ENCODE measurements at places on chromosomes 11 and 22.
A peak's percentile ranks its signal among the peaks of the same experiment; 100 is the strongest.

DNA sequence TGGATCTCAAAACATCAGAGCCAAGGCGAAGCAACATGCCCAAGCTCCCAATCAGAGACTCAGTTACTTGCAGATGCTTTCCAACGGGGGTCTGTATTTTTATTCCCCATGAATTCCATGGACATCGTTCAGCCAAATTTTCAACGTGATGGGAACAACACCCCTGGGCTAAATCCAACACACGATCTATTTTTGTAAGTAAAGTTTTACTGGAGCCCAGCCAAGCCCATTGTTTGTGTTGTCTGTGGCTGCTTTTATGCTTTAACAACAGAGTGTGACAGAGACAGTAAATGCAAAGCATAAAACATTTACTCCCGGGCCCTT lies 33.7 kb downstream of the SLC5A1 start:
- no peak for DNase-seq

GRCh38 chr11:107699371-107700285 lies 12.2 kb downstream of the SLN start:
- no peak for DNase-seq

DNA sequence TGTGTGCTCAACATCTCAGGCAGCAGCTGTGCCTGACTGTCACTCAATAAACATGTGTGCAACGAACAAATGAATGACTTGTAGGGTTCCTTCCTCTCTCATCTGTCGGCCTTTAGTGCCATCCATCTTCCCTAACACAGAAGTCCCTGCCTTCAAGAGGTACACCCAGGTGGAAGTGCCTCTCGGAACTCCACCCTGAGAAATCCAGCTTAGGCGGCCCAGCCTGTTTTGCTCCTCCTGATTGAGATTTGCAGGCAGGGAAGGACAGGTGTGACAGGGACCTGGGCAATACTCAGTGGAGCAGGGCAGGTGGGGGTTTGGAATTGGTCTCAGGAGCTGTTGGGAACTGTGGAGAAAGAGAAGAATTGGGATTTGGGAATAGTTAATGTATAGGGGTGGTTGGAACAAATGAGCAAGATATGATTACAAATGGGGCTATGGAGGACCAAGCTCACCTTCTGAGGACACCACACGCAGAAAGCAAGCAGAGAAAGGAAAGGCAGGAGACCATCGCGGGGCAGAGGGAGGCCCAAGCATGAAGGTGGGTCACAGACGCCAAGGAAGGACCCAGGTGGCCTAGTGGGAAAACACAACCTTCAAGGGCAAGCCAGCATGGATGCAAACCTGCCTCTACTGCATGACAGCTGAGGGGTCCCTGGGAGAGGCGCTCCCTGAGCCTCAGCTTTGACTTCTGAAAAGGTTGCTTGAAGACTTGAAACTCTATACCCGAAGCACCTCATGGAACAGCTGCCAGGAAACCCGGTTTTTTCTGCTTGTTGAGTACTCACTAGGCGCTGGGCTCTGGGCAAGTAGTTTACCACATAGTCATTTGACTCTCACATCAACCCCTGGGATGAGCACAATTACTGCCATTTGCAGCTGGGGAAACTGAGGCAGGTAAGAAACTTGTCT lies 40.9 kb upstream of the ANO1 start:
- DNase-seq: no peak

GRCh38 chr11:33689501-33689900 lies 11.1 kb downstream of the C11orf91 start:
- no peak for DNase-seq

DNA sequence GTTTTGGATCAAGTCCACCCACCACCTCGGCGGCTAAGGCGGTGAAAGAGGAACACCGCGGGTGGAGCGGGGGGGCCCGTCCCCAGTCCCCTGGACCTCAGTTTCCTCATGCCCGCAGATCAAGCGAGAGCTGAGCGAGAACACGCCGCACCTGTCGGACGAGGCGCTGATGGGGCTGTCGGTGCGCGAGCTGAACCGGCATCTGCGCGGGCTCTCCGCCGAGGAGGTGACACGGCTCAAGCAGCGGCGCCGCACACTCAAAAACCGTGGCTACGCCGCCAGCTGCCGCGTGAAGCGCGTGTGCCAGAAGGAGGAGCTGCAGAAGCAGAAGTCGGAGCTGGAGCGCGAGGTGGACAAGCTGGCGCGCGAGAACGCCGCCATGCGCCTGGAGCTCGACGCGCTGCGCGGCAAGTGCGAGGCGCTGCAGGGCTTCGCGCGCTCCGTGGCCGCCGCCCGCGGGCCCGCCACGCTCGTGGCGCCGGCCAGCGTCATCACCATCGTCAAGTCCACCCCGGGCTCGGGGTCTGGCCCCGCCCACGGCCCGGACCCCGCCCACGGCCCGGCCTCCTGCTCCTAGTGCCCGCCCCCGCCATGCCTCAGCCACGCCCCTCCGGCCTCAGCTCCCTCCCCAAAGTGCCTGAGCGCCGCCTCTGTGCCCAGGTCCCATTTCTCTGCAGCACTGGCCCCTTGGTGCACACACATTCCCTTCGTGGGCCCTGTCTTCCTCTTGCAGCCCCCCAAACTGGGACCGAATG lies 12.7 kb downstream of the MAFF start:
- DNase-seq: peak; percentile 89

DNA sequence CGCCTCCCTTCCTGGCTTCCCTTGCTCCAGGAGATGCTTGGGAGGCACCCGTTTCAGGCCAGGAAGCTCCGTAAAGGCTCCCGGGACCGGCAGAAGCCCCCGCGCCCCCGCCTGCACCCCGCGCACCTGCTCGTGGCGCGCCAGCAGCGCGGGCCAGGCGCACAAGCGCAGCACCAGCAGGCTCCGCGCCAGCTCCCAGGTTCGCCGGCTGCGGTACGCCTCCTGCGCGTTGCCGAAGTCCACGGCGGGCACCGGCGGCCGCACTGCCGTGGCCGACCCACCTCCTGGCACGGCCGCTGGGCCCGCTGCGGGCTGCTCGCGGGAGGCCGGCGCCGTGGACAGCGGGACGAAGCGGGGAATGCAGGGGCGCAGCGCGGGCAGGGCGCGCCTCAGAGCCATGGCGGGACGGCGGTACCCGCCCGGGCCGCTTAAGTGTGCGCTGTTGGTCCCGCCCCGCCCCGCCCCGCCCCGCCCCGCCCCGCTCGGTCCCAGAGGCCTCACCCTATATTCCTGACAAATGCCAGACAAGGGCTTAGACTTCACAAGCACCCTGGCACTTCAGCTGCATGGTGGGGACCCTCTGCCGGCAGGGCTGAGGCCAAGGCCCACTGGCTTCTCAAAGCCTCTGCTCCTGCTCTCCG lies at the start of gene PRODH:
PRODH (minus strand) TSS at position 405 of the 641 bp plus-strand sequence; CDS start at position 399, 6 bp downstream.
- no peak for DNase-seq

- no peak for DNase-seq
Measured at GRCh38 chr11:71986131-71986530, 12.6 kb upstream of the IL18BP start.

DNA sequence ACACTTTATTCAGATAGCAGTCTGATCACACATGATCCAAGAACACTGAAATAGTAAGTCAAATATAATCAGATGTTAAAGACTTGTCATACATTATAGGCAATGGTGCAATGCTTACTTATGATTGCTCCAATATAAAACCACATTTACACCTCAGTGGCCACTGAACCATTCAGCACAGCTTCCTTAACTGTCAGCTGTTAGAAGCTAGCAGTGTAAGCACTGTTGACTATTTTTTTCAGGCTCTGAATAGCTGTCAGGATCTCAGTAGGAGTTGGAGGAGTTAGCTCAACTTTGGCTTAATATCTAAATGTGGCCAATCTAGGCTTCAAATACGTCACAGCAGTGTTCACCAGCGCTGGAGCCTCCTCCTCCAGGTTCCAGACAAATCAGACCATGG lies 36.6 kb downstream of the METTL15 start:
- DNase-seq: no peak

GRCh38 chr22:33869946-33870345 lies 50.3 kb downstream of the LARGE1 start:
- no peak for DNase-seq

DNA sequence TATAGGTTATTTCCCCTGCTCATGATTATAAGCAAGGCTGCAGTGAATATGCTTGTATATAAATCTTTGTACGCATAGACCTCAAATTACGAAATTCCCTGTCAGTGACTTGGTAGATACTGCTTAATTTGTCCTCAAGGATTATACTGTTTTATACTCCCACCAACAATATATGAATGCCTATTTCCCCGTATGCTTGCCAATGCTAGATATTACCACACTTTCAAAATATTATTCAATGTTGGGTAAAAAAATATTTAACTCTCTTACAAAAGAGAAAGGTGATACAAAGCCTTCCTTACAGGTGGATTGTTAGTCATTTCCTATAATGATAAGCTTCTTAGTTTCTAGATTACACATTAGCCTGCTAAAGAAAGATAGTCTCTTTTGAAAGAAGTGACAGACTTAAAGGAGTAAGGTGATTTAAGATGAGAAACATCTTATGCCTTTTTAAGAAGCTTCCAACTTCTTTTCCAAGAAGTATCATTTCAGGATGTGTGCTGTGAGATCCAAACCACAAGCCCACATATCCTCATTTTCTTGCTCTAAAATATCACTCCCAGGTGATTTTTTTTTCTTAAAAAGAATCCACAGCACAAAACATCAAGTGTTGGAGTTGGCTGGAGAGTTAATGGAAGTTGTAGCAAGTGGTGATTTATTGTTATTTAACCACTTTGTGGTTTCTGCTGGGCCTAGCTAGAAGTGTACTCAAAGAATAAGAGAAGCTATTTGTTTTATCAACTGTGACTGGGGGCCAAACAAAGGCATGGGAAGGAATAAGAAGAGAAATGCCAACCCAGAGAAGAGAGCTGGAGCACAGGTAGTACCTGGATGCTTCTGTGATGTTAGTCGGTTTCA lies 59.2 kb downstream of the BARX2 start:
- no peak for DNase-seq

DNA sequence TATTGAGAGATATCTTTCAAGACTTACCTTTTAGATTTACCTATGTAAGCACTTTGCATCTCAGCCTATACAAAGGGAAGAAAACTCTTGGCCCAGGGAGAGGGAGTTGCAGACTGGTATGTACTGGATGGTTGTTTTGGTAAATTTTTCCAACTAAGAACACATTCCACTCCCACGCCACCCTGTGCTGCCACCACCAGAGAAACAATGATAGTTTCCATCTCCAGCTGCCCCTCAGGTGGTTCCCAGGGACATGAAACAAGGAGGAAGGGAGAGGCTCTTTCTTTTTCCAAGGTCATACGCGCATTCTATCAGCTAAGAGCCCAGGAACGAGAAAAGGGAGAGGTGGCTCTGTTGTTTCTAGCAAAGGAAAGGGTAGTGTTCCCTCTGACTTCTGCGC lies 34.4 kb downstream of the CCDC34 start:
- no peak for DNase-seq

GRCh38 chr11:49213026-49213560 lies 4.7 kb upstream of the FOLH1 start:
- no peak for DNase-seq

GRCh38 chr11:122853261-122853660 lies 15.0 kb downstream of the CRTAM start:
- no peak for DNase-seq

GRCh38 chr11:33471541-33471940 lies 214.4 kb downstream of the HIPK3 start:
- no peak for DNase-seq

DNA sequence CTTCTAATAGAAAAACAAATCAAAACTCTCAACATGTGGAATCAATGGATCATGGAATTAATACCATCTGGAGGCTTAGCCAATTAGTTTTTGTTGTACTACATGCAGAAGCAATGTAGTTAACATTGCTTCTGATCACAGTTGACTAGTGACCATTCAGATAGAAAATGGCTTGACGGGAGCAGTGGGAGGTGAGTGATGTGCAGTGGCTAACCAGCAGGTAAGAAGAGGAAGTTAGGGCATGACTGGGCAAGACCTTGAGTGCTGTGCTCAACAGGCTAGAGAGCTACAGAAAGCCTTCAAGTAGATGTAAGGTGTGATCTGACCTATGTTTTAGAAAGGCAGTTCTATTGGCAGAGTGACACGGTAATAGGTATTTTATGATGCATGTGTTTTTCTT lies 60.7 kb upstream of the ALKBH3 start:
- no peak for DNase-seq

DNA sequence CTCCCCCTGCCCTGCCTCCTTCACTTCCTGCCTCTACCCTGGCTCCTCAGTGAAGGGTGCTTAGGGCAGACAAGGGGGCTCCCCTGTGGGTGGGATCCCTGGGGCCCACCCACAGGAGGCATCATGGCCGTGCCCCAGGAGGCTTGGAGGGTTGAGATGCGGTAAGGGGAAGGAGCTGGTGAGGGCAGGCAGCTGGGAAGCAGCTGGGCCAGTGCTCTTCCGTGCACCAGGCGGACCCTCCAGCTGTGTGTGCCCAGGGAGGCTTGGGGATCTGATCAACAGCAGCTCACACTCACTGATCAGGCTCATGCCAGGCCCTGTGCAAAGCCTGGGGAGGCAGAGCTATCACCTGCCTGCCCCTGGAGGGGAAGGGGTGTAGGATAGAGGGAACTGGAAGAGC lies 59.3 kb upstream of the TTLL12 start:
- no peak for DNase-seq

GRCh38 chr11:49208006-49208721 lies at the start of gene FOLH1:
Gene FOLH1, minus strand, starts transcription at chr11:49208602. Its CDS starts 193 bp downstream, at chr11:49208409.
- DNase-seq: no peak

- peak; percentile 14 for DNase-seq
Measured at GRCh38 chr11:95688015-95688414, 101.6 kb downstream of the FAM76B start.

GRCh38 chr22:40410731-40411505 lies 40.5 kb downstream of the SGSM3 start:
- no peak for DNase-seq

DNA sequence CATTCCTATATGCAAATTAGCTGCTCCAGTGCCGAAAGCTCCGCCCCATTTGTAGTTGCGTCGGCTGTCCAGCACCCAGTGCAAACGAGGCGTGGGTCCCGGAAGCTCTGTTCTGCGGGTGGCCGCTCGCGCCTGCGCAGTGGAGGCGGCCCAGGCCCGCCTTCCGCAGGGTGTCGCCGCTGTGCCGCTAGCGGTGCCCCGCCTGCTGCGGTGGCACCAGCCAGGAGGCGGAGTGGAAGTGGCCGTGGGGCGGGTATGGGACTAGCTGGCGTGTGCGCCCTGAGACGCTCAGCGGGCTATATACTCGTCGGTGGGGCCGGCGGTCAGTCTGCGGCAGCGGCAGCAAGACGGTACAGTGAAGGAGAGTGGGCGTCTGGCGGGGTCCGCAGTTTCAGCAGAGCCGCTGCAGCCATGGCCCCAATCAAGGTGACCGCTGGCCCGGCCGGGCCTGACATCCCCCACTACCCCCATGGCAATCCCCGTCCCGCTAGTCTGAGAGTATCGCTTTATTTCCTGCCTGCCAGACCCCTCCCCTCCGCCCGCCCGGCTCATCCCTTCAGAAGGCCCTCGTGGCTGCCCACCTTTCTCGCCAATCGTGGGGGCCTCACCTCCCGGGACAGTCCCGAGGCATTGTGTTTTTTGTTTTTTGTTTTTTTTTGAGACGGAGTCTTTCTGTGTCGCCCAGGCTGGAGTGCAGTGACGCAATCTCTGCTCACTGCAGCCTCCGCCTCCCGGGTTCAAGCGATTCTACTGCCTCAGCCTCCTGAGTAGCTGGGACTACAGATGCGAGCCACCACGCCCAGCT lies at the start of gene PRDX5:
PRDX5 (plus strand) TSS at position 161 of the 805 bp plus-strand sequence; CDS start at position 256, 95 bp downstream.
- peak; percentile 97 for DNase-seq
